ENCODE measurements at places on chromosomes 5 and 9. TPM values are rescaled to one million over a fixed set of nuclear protein-coding genes. Genes with fewer than 3 reads are reported as not detected.

The MYOZ3 gene
- total RNA-seq = 1.5 TPM

The APBA1 gene
- 21.0 TPM for total RNA-seq

The ITGA1 gene
- total RNA-seq = 4.1 TPM

The ARHGEF28 gene
- total RNA-seq = 32.6 TPM

The INPP5E gene
- 8.0 TPM for total RNA-seq

The ARHGEF37 gene
- 2.2 TPM for total RNA-seq

The C1QTNF3 gene
- 0.99 TPM for total RNA-seq

The C9orf43 gene
- 0.15 TPM for total RNA-seq

The CCDC192 gene
- not detected for total RNA-seq

The SPINK7 gene
- total RNA-seq = not detected

The LVRN gene
- total RNA-seq = 0.44 TPM

The ASS1 gene
- total RNA-seq = 225 TPM

The CDKN2B-AS1 gene
- total RNA-seq = 4.5 TPM

The CYSRT1 gene
- total RNA-seq = 0.44 TPM

The HEMGN gene
- not detected for total RNA-seq

The CCL27 gene
- total RNA-seq = 0.15 TPM

The CCDC183 gene
- 0.33 TPM for total RNA-seq

The TSLP gene
- 5.7 TPM for total RNA-seq

The SPATA31E1 gene
- not detected for total RNA-seq

The SLC6A7 gene
- total RNA-seq = not detected

The NDST1 gene
- 63.0 TPM for total RNA-seq

The NEURL1B gene
- 2.6 TPM for total RNA-seq

The FOXI1 gene
- not detected for total RNA-seq

The HMCN2 gene
- total RNA-seq = under 0.01 TPM

The REEP2 gene
- total RNA-seq = 8.4 TPM

The FBXL7 gene
- total RNA-seq = 7.3 TPM

The FAM151B gene
- total RNA-seq = 5.0 TPM

The DAPK1 gene
- total RNA-seq = 10.3 TPM

The SYNPO gene
- total RNA-seq = 3.3 TPM

The TMEM38B gene
- 24.3 TPM for total RNA-seq

The NR5A1 gene
- not detected for total RNA-seq

The HSPB3 gene
- 0.33 TPM for total RNA-seq

The REXO4 gene
- 21.7 TPM for total RNA-seq

The IRX2 gene
- total RNA-seq = 2.0 TPM

The PCDHB13 gene
- under 0.01 TPM for total RNA-seq

The SPATA31A3 gene
- total RNA-seq = not detected

The TSSK1B gene
- total RNA-seq = 0.15 TPM

Data from smooth muscle cell of trachea (primary cell).